ENCODE measurements at places on chromosomes 6 and 20. TPM values are rescaled to one million over a fixed set of nuclear protein-coding genes. Genes with fewer than 3 reads are reported as not detected.

- no peak for DNase-seq
These were observed 92.1 kb downstream of the FYN start for GRCh38 chr6:111781041-111781708.

GRCh38 chr6:744666-745353 lies 51.9 kb upstream of the EXOC2 start:
- no peak for DNase-seq

GRCh38 chr6:127107916-127108315 lies 10.6 kb upstream of the RSPO3 start:
- DNase-seq, result no peak

TTBK1 gene
- not detected for polyA plus RNA-seq

DNA sequence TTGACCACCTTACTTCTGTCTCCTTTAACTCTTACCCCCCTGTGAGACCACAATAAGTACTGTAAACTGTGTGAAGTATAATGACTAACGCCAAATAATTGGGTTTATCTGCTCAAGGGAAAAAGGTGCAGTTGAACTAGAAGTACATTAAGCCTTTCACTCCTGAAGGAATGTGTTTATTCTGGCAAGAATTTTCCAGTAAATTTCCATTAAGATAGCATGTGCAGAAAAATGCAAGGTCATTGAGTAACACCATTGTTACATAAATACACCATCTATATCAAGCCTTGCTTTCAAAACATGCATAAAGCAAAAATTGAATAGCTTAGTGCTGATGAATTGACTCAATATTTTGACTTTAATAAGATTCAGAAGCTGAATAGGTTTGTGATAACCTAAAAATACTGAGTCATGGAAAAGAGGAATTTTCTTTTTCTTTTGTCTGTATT lies 65.4 kb downstream of the ARHGAP18 start:
- no peak for DNase-seq

- DNase-seq, result no peak
These were observed 18.0 kb downstream of the BAG2 start for GRCh38 chr6:57190140-57190539.

DNA sequence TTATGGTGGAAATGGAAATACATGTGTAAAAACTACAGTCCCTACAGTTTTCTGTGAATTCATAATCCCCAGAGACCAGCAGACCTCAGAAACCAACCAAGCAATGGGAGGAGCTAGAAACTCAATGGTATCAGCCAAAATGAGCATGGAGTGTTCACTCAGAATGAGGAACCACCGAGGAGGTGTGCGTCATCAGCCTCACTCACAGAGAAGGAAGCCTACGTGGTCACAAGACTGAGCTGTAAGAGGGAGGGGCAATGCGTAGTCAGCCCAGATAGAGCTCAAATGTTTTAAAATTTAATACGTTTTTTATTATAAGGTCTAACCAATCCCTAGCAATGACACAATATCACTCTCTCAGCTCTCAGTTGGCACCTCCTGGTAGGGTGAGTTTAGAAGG lies 17.4 kb downstream of the MYLK4 start:
- no peak for DNase-seq

DNA sequence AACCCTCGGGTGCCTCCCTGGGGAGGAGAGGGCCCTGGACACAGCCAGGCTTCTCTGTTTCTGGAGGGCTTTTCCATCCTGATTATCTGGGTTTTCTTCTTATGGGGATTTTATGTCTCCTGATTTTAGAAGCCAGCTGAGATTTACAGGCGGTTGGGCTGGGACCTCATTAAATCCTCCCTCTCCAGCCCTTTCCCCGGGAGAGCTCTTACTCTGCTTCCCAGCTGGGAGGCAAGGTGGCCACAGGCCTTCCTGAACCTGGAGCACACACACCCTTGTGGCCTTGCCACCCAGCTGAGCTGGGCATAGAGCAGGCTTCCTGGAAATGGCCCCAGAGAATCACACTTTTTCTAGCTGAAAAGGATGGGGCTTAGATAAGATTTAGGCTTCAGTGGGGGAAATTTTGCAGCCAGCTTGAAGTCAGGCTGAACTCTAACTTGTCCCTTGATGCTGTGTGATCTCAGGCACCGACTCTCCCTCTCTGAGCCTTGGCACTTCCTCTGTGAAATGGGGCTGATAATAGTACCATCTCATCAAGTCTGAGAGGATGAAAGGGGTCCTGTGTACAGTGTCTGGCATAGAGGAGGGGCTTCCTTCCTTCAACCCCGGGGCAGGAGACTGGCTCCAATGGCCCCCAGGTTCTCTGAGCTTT lies 16.6 kb downstream of the VSTM2L start:
- DNase-seq, result no peak

DNA sequence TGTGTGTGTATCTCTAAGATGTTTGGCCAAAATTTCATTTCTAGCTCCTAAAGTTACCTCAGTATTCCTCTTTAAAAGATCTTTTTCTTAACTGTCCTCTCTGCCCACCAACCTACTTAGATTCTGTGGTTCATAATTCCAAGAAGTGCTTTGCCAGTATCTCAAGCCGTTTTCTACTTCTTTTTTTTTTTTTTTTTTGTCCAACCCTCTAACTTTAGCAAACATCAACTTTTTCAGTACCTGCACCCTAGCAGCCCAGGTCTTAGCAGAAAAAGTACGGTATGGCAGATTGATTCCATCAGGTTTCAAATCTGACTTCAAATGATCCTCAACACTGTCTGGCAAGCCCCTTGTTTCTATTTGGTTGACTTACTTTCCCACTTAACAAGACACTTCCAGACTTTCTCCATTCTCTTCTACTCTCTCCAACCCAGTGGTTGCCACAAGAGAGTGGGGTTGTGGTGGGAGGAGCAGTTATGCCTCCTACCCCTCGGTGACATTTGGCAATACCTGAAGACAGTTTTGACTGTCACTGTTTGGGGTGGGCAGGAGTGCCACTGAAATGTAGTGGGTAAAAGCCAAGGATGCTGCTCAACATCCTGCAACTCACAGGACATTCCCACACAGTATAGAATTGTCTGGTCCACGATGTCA lies 10.8 kb upstream of the MAN1A1 start:
- no peak for DNase-seq

- DNase-seq, result no peak
These were observed 294.7 kb downstream of the FRK start for GRCh38 chr6:115765966-115766365.

OR2J3 gene
- polyA plus RNA-seq, result not detected

CST2 gene
- polyA plus RNA-seq, result not detected

C20orf204 gene
- polyA plus RNA-seq, result 0.01 TPM

GRCh38 chr20:24657878-24658620 lies 188.6 kb downstream of the SYNDIG1 start:
- no peak for DNase-seq

GMPR gene
- 8.2 TPM for polyA plus RNA-seq

DNA sequence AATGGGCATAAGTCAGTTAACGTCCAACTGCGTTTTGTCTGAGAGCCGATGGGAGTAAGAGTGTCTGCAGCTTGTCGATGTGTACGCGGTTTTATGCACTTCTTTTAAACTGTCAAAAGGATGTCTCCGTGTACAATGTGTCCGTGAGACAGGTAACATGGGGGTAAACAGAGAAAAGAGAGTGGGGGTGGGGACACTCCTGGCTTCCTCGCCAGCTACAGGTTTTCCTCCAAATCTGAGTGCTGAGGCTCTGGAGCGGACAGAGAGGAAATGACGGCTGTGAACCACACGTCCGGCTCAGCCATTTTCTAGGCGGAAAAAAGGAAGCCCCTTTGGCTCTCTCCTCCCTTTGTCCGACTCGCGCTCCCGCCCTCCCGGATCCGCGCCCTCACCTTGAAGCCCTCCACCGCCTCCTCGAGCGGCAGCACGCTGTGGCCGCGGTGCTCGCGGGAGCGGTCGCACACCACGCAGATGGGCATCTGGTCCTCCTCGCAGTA lies 916 bp downstream of the TRIM27 start:
- no peak for DNase-seq

GRCh38 chr20:2451939-2452732 lies 18.5 kb downstream of the SNRPB start:
- no peak for DNase-seq

SNX5 gene
- polyA plus RNA-seq, result 109 TPM

GRCh38 chr6:148085631-148086331 lies 256.9 kb upstream of the SASH1 start:
- no peak for DNase-seq

GRCh38 chr6:52990342-52990741 lies 4.7 kb downstream of the GSTA4 start:
- DNase-seq, result no peak

- DNase-seq, result no peak
These were observed 31.8 kb upstream of the SLC35D3 start for GRCh38 chr6:136890194-136890839.

DNA sequence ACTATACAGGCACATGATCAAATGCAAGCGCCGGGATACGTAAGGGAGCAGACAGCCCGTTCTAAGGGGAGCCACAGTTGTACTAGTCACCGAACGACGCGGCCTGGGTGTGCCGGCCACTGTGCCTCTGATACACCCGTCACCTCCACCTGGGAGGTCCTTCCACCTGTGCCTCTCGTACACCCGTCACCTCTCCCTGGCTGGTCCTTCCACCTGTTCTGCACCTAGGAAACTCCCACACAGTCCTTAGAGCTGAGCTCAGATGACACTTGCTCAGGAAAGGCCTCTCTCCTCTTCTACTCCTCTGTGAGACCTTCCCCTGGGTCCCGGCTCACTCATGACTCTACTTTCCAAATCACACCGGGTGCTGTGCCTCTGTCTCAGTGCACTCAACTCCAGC lies 245.0 kb downstream of the TTLL2 start:
- no peak for DNase-seq

- no peak for DNase-seq
These were observed 4.0 kb upstream of the FOXF2 start for GRCh38 chr6:1385129-1386037.

DNA sequence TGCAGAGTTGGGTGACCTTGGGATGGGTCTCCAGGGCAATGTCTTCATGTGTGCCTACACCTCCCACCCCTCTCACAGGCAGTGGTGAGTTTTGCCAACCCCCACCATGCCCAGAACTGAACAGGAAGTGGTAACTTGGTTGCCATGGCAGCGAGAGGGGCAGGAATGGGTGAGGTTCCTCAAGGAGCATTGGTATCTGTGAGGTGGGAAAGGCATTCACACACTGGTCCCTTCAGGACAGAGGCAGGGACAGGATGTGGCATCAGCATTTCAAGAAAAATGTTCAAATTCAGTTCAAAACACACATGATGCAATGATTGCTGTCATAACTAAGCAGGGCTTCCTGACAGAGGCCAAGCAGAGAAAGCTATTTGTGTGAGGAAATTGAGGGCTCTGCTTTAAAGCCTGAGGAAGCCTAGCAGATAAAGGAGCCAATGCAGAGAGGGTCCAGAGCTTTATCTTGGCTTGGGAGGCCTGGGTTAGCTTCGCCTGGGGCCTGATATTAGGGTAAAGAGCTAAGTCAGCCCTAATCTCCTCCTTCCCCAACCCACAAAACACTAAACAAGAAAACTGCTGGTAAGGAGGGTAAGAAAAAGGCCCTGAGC lies 551 bp downstream of the TREML2 start:
- no peak for DNase-seq

- DNase-seq, result no peak
These were observed 43.9 kb downstream of the OR2B2 start for GRCh38 chr6:27868311-27868710.

GRCh38 chr6:56550301-56550700 lies 92.4 kb downstream of the DST start:
- DNase-seq, result no peak

GLO1 gene
- 88.1 TPM for polyA plus RNA-seq

DNA sequence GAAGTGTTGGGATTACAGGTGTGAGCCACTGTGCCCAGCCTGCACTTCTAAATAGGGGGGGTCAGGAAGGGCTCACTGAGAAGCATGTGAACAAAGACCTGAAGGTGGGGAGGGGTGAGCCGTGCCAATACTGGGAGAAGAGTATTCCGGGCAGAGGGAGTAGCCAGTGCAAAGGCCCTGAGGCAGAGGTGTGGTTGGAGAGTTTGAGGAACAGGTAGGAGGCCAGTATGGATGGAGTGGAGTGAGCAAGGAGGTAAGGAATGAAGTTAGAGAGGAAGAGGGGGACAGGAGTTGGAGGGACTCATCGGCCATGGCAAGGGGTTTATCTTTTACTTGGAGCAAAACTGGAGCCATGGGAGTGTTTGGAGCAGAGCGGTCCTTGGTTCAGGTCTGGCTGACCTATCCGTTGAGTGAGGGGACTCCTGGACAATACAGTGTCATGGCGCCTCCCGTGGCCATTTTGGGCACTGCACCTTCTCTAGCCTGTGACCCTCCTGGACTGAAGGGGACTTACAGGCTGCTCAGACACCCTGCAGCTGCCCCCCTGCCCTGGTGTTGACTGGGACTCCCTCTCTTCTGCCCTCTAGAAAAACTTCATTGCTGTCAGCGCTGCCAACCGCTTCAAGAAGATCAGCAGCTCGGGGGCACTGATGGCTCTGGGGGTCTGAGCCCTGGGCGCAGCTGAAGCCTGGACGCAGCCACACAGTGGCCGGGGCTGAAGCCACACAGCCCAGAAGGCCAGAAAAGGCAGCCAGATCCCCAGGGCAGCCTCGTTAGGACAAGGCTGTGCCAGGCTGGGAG lies 12.1 kb downstream of the FOXS1 start:
- no peak for DNase-seq

DNA sequence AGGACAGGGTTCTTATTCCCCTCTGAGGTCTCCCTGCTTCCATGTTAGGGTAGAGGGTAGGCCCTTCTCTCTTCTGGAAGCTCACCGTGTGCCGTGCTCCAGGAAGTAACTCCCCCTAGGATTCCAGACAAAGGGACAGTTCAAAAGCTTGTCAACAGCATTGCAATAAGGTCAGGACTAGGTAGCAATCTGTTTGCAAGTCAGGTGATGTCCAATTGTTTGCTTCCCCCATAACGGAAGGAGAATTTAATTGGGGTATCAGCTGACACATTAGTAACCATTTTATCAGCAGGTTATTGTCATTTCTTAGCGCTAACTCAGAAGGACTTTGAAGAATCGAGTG lies 41.9 kb downstream of the SYNJ2 start:
- no peak for DNase-seq

DNA sequence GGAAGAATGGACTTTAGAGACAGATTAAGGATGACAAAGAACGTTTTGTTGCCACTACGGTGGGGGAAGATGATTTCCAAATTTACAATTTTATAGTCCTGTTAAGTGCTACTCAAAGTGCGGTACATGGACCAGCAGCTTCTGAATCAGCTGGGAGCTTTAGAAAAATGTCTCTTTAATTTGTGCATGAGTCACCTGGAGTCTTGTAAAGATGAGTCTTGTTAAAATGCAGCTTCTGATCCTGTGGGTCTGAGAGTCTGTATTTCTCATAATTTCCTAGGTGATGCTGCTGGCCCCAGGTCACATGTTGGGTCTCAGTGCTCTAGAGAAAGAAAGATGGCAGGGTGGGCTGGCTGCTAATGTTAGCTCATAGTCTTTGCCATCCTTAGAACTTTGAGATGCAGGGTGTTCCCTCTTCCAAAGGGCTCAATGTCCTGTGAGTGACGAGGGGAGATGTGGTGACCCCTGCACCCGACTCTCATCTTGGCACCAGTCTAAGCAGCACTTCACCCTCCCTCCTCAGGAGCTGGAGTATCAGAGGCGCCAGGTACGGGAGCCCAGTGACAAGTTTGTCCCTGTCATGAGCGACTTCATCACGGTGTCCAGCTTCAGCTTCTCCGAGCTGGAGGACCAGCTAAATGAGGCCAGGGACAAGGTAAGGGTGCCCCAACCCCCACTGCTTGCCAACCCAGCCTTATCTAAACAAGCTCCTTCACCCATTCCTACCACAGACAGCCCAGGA lies 34.5 kb downstream of the MOCS1 start:
- DNase-seq, result no peak

GRCh38 chr20:53053595-53053994 lies 81.4 kb downstream of the TSHZ2 start:
- no peak for DNase-seq

- DNase-seq, result no peak
These were observed 23.5 kb downstream of the TM9SF4 start for GRCh38 chr20:32132911-32133549.

- DNase-seq, result no peak
These were observed 101.5 kb downstream of the LCA5 start for GRCh38 chr6:79435746-79436145.

YTHDF1 gene
- 22.4 TPM for polyA plus RNA-seq
